ENCODE measurements at places on chromosomes 7 and 10. TPM values are rescaled to one million over a fixed set of nuclear protein-coding genes. Genes with fewer than 3 reads are reported as not detected.

The FRAT1 gene
- total RNA-seq, result 3.8 TPM

DNA sequence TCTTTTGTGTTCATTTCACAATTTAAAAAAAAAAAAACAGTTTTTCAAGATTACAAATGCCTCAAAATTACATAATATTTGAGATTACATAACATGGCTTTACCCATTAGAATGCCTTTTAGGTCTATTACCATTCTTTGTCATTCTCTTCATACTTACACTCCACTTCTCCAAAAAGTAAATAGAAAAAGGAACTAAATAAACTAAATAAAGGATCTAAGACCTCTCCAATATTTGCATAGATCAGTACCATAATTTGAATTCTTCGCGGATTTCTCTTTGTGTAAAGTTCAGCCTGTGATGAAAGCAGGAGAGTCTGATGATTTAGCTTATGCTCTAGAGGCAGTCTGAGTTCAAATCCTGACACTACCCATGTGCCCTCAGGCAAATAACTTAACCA, 56.4 kb upstream of the C1GALT1 start:
- DNase-seq, result no peak

- DNase-seq, result peak; percentile 49
These were observed 18.7 kb downstream of the HSPA12A start for GRCh38 chr10:116723428-116724281.

DNA sequence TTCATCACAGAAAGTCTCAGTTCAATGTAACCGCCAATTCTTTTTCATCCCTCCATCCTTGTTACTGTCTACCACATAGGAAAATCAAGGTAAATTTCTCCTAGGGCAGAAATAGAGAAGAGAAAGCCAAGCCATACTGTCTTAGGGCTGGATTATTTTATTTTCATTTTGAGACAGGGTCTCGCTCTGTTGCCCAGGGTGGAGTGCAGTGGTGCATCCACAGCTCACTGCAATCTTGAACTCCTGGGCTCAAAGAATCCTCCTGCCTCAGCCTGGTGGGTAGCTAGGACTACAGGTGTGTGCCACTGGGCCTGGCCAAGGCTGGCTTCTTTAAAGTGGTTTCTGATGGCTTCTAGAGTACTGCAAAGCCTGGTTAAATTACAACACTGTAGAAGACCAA, 181.7 kb downstream of the SRPK2 start:
- no peak for DNase-seq

DNA sequence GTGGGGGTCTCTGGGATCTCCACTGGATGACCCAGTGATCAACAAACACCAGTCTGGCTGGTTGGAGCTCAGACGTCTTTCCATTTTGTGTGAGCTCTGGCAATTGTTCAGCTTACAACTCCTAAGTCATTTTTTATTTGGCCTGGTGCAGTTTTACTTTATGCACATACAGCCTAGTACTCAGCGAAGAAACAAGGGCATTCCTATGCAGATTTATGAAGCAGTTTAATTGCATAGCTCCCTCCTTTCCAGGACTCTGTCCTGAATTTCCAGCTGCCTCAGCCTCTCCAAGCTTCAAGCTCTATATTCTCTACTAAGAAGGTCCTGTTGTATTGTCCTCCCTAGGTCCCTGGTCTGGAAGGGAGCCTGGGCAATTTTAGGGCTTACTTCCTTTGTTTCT, 145.6 kb upstream of the GALNT17 start:
- no peak for DNase-seq

DNA sequence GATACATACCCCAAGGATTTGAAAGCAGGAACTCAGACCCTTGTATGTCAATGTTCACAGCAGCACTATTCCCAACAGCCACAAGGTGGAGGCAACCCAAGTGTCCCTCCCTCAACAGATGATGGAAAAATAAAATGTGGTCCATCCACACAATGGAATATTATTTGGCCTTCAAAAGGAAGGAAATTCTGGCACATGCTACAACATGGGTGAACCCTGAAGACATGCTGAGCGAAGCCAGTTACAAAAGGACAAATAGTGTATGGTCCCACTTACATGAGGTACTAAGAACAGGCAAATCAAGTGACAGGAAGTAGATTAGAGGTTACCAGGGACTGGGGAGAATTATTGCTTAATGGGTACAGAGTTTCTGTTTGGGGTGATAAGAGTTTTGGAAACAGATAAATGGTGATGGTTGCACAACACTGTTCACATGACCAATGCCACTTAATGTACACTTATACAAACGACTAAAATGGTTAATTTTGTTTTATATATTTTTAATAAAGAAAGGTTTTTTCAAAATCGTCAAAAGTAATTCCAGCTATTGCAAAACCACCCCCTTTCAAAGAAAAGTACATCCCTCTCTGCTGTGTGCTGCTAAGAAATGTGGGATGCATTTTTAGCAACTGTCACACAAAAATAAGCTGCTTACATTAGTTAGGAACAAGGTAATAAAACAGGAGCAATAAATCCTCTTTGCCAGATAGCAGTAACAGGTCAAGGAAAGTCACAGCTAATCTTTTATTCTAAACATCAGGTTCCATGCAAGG, 85.7 kb downstream of the GRB10 start:
- DNase-seq, result no peak

Measured in osteoblast (primary cell).